ENCODE measurements at places on chromosomes 12 and 14.

DNA sequence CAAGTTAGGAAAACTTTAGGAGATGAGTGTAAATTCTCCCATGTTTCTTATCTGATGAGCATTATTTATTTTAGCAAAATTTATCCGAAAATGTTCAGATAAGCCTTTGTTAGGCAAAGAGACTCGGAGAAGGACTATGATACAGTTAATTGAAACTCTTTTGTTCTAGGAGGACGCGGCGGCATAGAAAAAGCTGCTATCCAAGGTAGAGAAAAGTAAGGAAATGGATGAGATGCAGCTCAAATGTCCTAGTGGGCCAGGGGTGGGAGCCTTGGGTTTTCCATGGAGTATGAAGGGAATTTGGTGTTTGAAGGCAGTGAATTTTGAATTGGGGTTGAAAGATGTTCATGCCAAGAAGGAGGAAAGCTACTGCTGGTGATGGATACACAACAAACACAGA, 1504.5 kb downstream of the AACS start:
- no peak for DNase-seq

- DNase-seq, result no peak
These were observed 268.3 kb upstream of the SEL1L start for GRCh38 chr14:81801921-81802320.

- DNase-seq, result no peak
These were observed 210.6 kb downstream of the PHLDA1 start for GRCh38 chr12:75820848-75821578.

DNA sequence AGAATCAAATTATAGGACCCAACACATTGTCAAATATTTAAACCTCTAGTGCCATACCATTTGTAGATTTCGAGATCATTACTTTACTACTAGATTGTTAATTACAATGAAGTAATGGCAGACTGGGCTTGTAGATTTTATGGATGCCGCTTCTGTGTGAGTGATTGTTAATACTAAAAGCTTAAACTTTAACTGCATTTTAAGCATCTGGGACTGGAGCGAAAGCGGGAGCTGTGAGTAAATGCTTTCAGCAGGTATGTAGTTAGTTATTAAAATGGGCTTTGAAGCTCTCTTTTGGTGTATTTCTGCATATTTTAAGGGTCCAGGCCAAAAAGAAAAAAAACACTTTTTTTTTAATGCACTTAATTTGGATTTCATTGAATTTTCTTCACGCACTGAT, 519.3 kb downstream of the MED13L start:
- DNase-seq, result no peak

DNA sequence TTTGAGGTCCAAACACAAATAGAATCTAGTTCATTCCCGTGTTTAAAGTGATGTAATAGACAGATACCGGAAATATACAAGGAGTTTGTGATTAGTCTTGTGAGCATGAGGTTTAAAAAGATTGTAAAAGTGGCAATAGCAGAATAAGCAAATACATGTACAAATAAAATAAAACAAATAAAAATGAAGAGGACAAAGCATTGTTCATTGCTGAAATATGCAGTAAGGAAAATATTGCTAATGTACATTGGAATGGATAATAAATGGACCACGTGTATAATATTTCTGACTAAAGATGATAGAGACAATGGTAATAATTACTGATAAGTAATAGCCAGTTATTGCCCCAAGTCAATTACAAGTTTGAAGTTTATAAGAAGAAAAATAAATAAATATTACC, 75.6 kb upstream of the RTL1 start:
- no peak for DNase-seq

DNA sequence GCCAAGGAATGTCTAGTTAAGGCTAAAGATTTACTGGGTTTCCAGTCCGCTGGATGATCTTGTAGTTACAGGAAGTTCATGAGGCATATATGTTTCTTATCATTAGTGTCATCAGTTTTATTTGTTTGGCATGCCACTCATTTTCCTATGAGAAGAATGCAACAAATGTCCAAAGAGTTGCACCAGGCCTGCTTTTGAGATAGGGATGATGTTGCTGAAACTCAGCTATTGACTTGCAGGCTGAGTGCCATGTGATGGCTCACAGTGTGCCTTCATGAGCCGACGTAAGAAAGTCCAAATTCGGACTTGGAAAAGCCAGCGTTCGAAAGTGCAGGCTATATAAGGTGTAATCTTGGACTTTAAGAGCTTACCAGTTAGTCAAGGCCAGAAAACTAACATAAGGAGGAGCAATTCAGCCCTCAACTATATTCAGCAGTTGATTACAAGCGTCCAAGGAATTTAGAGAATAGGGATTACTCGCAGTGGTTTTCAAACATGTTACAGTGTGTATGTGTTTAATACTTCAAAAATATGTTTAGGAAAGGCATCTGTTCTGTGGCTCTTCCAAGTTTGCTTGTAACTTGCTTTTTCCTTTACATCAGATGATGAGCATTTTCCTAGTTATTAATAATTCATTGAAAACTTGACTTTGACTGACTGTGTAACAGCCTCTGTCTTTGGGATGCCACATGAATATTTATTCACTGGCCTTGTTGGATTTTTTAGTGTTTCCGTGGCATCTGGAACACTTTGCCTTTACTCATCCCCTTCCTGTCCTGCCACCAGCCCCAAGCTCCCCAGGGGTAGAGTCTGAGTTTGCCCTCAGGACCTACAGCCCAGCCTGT, 101.3 kb downstream of the LGMN start:
- DNase-seq, result no peak

- DNase-seq, result no peak
These were observed 56.2 kb upstream of the RTRAF start for GRCh38 chr14:51933191-51933590.

- DNase-seq, result no peak
These were observed 8.5 kb upstream of the IL22 start for GRCh38 chr12:68261896-68262295.

DNA sequence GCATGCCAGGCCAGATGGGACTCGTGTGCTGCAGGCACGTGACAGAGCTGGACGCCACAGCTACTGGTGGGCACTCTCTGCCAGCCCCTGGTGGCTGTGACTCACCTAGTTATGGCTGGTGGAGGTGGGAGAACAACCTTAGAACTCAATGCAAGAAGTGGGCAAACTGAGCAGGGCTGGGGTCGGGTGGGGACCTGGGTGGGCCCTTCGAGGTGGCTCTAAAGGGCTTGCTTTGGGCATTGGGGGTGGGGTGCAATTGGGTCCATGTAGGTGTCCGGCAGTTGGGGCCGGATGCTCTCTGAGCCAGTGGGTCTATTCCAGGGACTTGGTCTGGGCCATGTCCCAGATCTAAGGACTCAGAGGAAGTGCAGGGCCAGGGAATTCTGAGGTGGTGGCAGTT, 5.1 kb upstream of the SERPINA12 start:
- DNase-seq, result no peak

DNA sequence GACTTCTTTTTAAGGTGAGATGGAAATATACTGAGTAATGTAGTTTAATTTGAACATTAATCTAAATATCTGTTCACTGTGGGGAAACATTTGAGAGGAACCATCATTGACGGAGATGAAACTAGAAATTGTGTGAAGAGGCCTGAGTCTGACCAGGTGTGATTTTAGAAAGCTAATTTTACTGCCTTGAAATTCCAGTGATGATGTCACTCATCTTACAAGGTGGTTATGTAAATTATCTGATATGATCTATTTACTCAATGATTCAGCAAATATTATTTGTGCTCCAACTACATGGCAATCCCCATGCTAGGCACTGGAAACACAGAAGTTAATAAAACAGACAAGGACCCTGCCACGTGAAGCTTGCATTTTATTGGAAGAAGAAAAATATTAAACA, 435.7 kb upstream of the DCN start:
- DNase-seq, result no peak

DNA sequence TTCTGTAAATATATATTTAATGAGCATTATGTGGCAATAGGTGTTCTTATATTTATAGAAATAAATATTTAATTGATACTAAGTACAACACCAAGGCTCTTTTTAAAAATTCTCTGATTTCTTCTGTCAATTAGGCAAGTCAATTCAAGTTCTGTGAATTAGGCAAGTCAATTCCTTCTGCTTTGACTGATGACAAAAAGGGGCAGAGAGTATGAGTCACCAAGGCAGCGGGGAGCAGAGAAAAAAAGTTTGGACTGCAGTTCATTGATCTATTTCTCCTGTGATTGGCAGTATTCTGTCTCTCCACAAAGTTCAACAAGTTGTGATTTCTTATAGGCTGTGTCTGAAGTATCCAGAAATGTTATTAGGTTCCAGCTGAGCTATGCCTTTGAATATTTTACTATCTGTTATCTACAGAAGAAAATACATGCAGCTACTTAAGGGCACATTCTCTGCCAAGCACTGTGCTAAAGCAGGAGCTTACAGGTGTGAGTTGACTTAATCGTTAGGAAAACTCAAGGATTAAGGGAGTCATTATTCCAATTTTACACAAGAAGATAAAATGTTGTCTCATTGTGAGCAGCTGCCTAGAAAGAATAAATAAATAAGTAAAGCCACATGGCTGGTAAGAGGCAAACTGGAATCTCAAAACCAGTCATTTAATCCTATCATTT, 206.4 kb upstream of the ALG10B start:
- DNase-seq, result no peak

DNA sequence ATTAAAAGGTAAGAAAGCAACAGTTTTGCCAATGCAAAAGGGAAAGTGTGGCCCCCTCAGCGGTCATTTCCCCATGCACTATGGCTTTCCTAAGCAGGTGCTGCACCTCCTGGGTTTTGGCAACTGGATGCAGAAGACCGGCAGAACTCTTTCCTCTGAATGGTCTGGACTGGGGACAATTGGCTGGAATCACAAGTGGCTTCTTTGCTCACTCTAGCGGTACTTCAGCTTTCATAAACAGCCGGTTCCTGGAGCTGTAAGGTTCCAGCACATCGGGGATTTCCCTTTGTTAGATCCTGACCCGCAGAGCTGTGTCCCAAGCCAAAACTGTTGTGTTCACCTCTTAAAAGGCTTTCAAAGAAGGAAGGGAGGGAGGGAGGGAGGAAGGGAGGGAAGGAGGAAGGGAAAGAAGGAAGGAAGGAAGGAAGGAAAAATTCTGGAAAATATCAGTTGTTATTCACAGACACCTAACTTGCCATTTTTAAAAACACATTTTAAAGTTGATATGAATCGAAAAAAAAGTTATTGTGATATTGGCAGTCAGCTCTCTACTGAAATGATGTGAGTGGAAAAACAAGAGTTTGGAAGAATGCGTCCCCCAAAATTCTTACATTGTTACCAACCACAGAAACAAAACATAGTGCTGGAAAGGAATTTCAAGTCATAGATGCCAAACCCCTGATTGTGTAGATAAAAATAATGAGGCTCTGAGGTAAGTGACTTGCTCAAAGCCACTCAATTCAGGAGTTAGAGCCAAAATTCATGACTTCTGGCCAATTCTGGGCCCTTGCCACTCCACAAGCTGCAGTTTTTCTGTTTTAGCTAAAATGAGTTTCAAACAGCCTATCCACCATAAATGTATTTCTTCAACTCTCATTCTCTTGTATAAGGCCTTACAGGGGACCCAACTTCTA, 220.6 kb upstream of the HMGA2 start:
- no peak for DNase-seq

- no peak for DNase-seq
These were observed 46.6 kb downstream of the CNTN1 start for GRCh38 chr12:40738856-40739255.

- DNase-seq, result no peak
These were observed 179.9 kb upstream of the EEA1 start for GRCh38 chr12:93108985-93109384.

DNA sequence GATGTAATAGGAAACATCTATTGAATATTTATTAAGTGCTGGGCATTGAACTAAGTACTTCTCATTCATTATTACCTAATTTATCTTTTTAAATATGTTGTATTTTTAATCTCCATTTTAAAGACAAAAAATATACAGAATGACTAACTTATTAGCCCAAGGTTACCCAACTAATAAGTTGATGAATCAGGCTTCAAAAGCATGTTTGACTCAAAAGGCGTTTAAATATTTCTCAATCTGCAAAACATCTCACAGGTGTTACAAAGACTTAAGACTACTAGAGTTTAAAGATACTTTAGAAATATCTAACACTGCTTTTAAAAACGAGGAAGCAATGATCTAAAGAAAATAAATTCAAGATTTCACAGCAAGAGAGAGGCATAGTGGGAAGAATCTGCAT, 457.4 kb upstream of the DCN start:
- DNase-seq, result no peak

GRCh38 chr12:47818467-47819137, 1.1 kb downstream of the HDAC7 start:
- DNase-seq, result no peak

GRCh38 chr12:109948368-109948767, 47.8 kb downstream of the GIT2 start:
- no peak for DNase-seq

DNA sequence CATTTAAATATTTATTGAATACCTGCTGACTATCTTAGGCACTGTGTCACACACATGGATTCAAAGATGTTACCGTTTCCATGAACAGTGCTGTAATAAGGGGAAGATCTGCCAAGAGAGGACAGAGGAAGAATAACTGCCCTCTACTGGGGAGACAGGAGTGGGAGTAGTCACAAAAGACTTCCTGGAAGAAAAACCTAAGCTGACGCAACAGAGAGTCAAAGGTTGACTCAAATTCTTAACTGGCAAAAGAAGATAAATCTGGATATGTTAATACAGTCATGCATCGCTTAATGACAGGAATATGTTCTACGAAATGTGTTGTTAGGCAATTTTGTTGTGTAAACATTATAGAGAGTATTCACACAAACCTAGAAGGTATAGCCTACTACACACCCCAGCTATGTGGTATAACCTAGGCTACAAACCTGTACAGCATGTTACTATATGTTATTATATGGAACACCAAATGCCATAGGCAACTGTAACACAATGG, 51.5 kb downstream of the DCAF5 start:
- DNase-seq, result no peak

DNA sequence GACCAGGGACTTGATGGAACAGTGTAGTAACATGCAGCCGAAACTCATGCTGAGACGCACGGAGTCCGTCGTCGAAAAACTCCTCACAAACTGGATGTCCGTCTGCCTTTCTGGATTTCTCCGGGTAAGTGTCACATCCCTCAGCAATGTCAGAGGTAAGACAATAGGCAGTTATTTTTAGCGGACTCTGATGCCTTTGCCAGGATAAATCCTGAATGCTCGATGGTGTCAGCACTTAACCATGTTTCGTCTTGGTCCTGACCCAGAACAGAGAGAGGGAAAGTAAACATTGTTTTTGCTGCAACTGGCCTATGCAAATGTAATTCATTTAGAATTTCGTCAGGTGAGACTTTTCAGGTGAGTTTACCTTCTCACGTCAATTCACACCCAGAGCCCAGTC, 112.3 kb downstream of the PLXNC1 start:
- no peak for DNase-seq

GRCh38 chr12:54299515-54300224, 1.1 kb downstream of the NFE2 start:
- no peak for DNase-seq

DNA sequence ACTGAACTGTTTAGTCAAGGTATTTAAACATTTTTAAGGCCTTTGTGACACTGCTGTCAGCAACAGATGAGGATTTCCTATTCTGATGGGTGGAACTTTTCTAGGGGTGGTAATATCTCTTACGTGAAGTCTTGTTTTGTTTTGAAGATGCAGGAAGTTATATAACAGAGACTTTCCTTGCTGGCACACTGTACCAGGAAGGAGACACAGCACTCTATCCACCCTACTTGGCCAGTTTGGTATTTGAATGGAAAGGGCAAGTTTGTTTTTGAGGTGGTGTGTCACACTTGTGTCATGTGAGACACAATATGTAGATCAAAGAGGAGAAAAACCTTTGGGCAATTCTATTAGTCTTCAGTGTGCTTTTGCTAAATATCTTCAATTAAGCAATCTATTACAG, 51.6 kb upstream of the SRP54 start:
- DNase-seq, result peak; percentile 5
